Hepatocyte (in vitro differentiated cells): ENCODE measurements at places on chromosomes 7 and 10. TPM values are rescaled to one million over a fixed set of nuclear protein-coding genes. Genes with fewer than 3 reads are reported as not detected.

DNA sequence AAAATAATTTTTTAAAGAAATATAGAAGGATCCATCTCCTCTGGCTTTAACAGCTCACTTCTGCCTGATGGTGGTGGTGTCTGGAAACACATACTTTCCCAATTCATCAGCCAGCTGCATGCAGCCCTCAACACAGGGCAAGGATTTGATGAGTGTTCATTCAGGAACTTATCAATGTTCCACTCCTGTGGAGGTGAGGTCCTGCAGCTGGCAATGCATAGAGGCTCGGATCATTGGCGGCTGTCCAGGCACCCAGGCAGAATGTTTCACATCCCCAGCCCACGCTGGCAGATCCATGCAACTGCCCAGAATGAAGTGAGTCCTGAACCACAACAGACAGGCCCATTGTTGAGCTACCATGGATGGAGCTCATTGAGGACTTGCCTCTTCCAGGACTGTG is 55.2 kb upstream of the KCNMA1 start:
- no peaks in the 10 kb centered on the region for H3K27me3 ChIP-seq
- H3K4me3 ChIP-seq, result no peak overlapping the region
- H3K27ac ChIP-seq, result no peak overlapping the region
- no peaks in the 10 kb centered on the region for H3K36me3 ChIP-seq
- no peak for DNase-seq
- H3K4me1 ChIP-seq, result no peaks in the 10 kb centered on the region

GRCh38 chr10:75530299-75530698 is 98.9 kb downstream of the LRMDA start:
- H3K4me1 ChIP-seq, result no peaks in the 10 kb centered on the region
- H3K4me3 ChIP-seq, result no peak overlapping the region
- no peak overlapping the region for H3K27ac ChIP-seq
- no peaks in the 10 kb centered on the region for H3K27me3 ChIP-seq
- no peak for DNase-seq

GRCh38 chr10:72335394-72336258 is 19.1 kb downstream of the DNAJB12 start:
- H3K4me3 ChIP-seq, result no peak overlapping the region
- H3K27ac ChIP-seq, result peak overlapping the region; percentile 86
- H3K27me3 ChIP-seq, result no peaks in the 10 kb centered on the region
- H3K4me1 ChIP-seq, result peaks cover 33% of the 10 kb centered on the region
- H3K36me3 ChIP-seq, result no peaks in the 10 kb centered on the region
- peak; percentile 11 for DNase-seq

- no peaks in the 10 kb centered on the region for H3K27me3 ChIP-seq
- H3K36me3 ChIP-seq, result no peaks in the 10 kb centered on the region
- no peak overlapping the region for H3K27ac ChIP-seq
- DNase-seq, result no peak
Observed at GRCh38 chr10:28704464-28705161, 27.3 kb downstream of the BAMBI start.

- no peaks in the 10 kb centered on the region for H3K36me3 ChIP-seq
- no peaks in the 10 kb centered on the region for H3K4me1 ChIP-seq
- H3K27me3 ChIP-seq, result no peaks in the 10 kb centered on the region
Observed at GRCh38 chr10:86687750-86688149, 19.4 kb downstream of the LDB3 start.

- no peaks in the 10 kb centered on the region for H3K27me3 ChIP-seq
- no peak overlapping the region for H3K27ac ChIP-seq
- no peak overlapping the region for H3K4me3 ChIP-seq
- no peaks in the 10 kb centered on the region for H3K36me3 ChIP-seq
- no peak for DNase-seq
- no peaks in the 10 kb centered on the region for H3K4me1 ChIP-seq
Observed at GRCh38 chr7:141328290-141328689, 222.9 kb upstream of the AGK start.

DNA sequence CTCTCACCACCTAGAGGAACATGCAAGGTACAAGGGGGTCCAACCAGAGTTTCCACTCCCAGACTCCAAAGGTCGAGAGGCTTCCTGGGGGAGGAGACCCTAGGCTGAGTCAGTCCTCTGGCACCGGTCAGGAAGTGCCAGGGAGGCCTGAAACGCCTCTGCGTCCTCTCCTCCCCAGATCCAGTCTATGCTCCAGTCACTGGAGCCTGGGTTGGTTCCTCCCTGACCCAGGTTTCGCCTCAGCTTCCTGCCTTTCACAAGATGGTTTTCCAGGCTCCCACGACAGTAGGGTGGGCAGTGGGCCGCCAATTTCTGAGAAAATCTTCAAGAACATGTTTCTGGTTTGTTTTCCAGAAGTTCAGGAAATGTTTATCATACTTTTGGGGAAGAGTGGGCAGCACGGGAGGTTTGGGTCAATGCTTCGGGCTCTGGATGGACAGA is 30.0 kb downstream of the DUSP5 start:
- H3K4me3 ChIP-seq, result no peak overlapping the region
- H3K27me3 ChIP-seq, result peaks cover 25% of the 10 kb centered on the region
- no peak for DNase-seq
- no peaks in the 10 kb centered on the region for H3K36me3 ChIP-seq
- peaks cover 6% of the 10 kb centered on the region for H3K4me1 ChIP-seq

CACNA2D1 gene
- 9.0 and 18.9 TPM in 2 replicates for total RNA-seq
